Stimulated activated CD4-positive, alpha-beta T cell treated with anti-CD3 and anti-CD28 coated beads, Interleukin-12 subunit alpha, Interleukin-12 subunit beta, amount 100 ng/mL, for 24 hours (primary cell): ENCODE measurements at places on chromosomes 13 and 19.

GRCh38 chr19:57708641-57709361, at the start of gene ZNF154:
Gene ZNF154 (minus strand): TSS chr19:57709204. CDS start chr19:57708971, 233 bp downstream.
- no peak for DNase-seq

DNA sequence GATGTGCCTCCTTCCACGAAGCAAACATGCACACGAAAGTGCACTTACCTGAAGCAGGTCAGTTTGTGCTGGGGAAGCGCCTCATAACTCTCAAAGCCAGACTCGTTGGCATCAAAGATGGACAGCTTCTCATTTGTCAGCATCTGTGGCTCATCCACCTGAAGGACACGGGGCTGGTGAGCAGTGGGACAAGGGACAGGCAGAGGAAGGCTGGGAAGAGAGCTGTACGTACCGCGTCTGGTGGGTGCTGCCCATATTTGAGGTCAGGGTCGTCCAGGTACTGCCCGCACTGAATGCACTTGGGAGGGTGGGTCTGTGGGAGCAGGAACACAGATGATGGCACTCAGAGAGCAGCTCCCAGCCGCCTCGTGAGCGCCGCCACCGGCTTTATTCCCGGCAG, 35.1 kb downstream of the DNMT1 start:
- DNase-seq: no peak

GRCh38 chr13:31929031-31929770, 102.4 kb upstream of the FRY start:
- DNase-seq: no peak

DNA sequence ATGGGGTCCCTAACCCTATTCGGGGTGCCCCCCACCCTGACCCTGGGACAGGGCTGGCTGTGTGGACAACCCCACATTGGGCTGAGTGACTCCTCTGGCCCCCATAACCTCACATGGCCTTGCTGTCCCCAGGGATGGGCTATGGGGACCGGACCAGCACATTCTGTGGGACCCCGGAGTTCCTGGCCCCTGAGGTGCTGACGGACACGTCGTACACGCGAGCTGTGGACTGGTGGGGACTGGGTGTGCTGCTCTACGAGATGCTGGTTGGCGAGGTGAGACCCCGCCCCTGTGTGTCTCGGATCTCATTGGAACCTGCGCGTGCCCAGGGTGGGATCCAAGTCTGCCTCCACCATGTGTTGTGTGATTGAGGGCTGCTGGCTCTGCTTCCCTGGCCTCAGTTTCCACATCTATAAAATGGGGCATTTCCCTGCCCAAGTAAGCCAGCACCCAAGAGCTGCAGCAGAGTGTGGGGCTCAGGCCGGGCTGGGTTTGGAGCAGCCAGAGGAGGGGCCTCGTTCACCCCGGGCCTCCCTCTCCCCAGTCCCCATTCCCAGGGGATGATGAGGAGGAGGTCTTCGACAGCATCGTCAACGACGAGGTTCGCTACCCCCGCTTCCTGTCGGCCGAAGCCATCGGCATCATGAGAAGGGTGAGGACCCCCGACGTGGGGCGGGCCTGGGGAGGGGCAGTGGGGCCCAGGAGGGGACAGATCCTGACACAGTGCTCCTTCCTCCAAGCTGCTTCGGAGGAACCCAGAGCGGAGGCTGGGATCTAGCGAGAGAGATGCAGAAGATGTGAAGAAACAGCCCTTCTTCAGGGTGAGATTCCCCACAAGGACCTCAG, 4.9 kb downstream of the PTGER1 start:
- no peak for DNase-seq

- no peak for DNase-seq
Measured at GRCh38 chr19:10625003-10625761, at the start of gene SLC44A2. Gene SLC44A2 (plus strand): TSS chr19:10625553. CDS start chr19:10625634, 81 bp downstream.

DNA sequence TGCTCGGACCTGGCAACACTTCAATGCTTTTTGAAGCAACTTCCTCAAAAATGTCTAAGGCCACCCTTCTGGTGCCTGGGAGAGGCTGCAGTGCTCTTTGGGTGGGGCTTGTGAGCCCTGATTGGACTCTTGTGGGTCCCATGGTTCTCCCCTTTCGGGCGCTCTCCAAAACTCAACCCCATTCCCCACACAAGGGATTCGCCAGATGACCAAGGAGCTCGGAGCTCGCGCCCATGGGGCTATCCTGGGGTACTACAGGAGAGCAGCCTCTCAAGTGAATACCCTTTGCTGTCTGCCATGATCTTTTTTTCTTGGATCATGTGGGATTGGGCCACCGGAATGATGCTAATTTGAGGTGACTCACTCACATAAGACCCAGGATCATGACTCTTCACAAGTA, 29.7 kb upstream of the KL start:
- no peak for DNase-seq

GRCh38 chr13:24654741-24655140, 25.5 kb upstream of the ATP12A start:
- no peak for DNase-seq

DNA sequence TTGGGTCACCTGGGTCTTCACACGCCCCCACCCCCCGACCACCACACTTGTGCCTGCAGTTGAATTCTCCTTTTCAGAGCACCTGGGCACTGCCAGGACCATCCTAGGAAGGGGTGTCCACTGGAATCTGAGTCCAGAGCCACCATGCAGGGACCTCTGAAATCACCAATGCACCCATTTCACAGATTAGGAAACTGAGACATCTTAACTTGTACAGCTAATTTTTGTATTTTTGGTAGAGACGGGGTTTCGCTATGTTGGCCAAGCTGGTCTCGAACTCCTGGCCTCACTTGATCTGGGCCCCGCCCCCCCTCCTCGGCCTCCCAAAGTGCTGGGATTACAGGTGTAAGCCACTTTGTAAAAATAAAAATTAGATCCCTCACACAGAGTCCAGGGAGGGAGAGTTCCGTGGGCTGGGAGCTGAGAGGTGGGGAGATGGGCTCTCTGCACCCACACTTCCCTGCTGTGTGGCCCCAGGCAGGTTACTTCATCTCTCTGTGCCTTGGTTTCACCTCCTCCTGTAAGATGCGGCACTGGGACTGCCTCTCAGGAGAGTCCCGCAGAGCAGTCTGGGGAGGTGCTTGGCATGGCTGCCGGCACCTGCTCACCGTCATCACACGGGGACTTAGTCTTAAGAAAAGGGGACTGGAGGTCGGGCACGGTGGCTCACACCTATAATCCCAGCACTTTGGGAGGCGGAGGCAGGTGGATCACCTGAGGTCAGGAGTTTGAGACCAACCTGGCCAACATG, 45.9 kb upstream of the C19orf12 start:
- DNase-seq: no peak

DNA sequence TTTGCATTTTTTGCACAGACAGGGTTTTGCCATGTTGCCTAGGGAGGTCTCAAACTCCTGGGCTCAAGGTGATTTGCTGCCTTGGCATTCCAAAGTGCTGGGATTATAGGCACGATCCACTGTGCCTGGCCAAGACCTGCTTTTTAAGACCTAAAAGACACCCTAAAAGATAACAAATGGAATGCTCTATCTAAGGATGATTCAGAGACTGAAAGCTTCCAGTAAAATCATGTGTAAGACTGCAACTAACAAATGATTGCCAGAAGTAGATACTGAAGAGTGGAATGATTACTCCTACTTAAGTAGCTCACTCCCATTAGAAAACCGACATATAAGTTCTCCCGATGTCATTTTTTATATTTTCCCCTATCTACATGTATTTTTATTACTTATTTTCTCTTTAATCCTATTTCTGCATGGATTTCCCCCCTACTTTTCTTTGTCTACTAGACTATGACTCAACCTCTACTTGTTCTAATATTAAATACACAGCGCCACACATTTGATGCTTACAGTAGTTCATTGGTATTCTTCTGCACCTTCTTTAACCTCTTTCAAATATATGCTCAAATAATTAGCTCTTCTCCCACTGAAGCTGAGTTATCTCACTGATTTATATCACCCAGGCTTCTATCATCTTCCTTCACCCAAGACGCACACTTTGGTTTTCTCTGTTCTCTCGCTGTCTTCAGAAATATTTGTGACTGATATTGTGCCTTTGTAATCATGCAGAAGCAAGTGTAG, 32.2 kb upstream of the KLF12 start:
- no peak for DNase-seq

DNA sequence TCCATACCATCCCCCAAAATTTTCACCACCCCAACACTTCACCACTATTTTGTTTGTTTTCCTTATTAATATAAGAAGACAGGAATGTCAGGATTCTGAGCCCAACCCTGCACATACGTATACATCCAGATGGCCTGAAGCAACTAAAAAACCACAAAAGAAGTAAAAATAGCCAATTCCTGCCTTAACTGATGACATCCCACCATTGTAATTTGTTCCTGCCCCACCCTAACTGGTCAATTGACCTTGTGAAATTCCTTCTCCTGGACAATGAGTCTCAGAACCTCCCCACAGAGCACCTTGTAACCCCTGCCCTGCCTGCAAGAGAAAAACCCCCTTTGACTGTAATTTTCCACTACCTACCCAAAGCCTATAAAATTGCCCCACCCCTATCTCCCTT, 132.5 kb downstream of the ZNF675 start:
- DNase-seq: no peak

GRCh38 chr19:4455719-4456475, 1.7 kb downstream of the UBXN6 start:
- DNase-seq: no peak

- no peak for DNase-seq
Measured at GRCh38 chr19:53849237-53849676, 18.4 kb upstream of the MYADM start.

DNA sequence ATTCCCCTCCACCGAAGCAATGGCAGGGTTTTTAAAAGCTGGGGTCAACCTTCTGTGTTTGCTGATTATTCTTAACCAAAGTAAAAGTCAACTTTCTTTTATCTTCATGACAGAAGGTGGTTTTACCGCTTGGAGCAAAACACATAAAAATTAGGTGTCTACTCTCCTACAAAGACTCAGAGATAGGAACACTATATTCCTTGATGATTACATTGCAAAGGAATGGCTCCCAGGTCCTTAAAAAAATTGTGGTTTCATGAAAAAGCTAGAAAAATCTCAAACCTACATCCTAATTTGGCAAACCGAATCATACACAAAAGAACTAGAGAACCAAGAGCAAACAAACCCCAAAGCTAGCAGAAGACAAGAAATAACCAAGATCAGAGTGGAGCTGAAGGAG, 760.4 kb upstream of the PCDH20 start:
- DNase-seq: no peak

DNA sequence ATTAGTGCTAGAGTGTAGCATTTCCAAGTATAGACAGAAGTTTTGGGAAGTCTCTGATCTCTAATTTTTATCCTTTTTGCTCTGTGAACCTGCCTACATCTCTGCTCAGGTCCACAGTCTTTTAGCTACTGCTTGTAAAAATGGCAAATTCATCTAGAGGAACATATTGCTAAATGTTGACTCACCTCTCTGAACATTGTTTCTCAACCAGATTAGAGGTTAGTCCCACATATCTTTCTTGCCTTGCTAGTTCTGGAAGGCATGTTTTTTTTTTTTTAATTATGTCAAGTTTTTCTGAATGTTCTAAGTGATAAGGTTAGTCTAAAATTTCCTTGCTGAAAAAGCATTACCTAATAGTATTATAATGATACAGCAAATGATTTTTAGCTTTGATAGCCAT, 2889.6 kb upstream of the PCDH20 start:
- no peak for DNase-seq

DNA sequence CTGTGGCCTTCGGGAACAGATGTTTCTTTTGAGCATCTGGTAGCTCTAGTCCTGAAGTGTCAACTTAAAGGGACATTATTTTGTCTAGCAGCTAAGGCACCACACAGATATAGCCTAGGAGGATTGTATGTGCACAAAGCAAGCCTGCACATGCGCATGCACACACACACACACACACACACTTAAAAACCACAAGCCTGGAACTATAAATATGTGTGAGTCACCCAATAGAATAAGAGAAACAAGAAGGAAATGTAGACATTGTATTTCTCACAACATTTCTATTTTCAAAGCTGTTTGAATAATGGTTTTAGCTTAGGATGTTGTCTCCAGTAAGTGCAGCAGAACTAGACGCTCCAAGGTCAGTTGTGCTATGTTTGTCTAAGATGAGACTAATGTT, 516.5 kb downstream of the SUCLA2 start:
- no peak for DNase-seq

DNA sequence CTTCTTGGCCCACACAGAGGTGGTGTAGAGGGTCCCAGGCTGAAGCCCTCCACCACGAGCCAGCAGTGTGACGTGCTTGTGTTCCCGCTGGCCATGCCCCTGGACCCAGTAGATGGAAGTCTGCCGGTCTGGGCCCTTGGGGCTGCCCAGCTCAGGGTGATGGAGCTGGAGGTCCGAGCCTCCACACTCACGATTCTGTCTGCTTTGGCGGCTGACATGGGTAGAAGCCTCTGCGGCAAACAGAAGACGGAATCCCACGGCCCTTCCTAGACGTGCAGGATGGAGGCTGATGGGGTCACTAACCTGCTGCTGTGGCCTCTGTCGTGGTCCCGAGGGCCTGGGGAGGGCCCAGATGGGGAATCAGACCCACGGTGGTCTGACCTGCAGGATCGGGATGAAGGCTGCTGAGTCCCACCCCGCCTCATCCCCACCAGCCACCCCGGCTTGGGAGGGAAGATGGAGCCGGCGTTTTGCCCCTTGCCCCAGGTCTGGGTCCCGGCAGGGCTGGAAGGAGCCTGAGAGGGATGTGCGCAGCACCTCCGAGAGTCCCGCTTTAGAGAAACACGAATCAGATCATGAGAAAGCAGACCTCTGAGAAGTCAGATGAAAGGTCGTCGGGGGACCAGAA, 4.4 kb downstream of the TMEM86B start:
- no peak for DNase-seq

GRCh38 chr19:48588670-48589401, 17.7 kb upstream of the SPACA4 start:
- DNase-seq: peak; percentile 64

DNA sequence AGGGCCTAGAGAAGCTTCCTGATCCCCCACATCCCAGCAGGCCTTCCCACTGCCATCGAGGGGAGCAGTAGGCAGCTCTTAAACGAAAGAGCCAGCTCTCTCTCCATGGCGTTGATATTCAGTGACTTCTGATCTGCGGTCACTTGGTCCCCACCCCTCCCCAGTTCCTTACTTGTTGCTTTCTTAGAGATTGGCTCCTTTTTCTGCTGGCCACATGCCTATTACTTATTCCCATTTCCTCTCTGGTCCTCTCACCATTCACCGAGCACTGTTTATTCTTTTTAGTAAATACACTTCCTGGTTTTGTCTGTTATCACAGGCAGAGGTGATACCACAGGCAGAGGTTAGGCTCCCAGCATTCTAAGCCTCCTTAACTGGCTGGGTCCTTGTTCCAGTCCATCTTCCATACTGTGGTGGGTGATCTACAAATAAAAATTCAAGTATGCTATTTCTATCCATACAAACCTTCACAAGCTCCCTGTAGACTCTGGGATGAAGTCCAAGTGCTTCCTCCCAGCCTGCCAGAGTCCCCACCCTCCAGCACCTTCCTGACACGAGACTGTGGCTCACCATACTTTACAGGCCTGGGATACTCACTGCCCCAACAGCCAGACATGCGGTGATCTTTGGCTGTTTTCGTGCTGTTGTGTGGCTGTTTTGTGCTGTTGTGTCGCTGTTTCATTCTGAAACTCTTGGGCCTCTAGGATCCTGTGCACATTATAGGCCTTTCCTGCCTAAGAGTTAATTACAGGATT, 315.9 kb downstream of the ATP8A2 start:
- DNase-seq: no peak
